ENCODE measurements at places on chromosomes 2 and 18. TPM values are rescaled to one million over a fixed set of nuclear protein-coding genes. Genes with fewer than 3 reads are reported as not detected.

Gene TEKT4
- polyA plus RNA-seq = 0.11 TPM

Gene TLX2
- 0.06 TPM for polyA plus RNA-seq

Gene DTNA
- 25.2 TPM for polyA plus RNA-seq

Gene CXCR1
- polyA plus RNA-seq = not detected

Gene IL37
- not detected for polyA plus RNA-seq

Gene C2orf78
- not detected for polyA plus RNA-seq

Gene GALR1
- 0.06 TPM for polyA plus RNA-seq

Gene LONRF2
- polyA plus RNA-seq = 2.8 TPM

- DNase-seq = no peak
Observed at GRCh38 chr2:236568068-236568921, 1.3 kb upstream of the ACKR3 start.

DNA sequence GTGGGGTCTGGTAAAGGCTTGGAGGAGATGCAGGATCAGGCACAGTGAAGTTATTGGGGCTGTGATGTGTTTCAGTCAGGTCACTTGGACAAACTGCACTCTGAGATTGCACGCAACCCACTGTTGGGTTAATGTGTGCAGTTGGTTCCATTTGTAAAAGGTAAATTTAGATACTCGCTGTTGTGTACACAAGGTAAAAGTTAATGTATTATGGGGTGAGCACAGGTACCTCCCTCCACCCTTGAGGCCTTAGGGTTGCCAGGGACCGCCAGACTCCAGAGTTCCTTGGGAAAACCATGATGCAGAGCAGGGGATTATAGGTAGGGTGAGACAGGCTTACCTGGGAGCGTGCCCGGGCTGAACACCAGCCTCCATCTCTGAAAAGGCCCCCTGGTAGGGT is 20.1 kb downstream of the IMPA2 start:
- no peak for DNase-seq

DNA sequence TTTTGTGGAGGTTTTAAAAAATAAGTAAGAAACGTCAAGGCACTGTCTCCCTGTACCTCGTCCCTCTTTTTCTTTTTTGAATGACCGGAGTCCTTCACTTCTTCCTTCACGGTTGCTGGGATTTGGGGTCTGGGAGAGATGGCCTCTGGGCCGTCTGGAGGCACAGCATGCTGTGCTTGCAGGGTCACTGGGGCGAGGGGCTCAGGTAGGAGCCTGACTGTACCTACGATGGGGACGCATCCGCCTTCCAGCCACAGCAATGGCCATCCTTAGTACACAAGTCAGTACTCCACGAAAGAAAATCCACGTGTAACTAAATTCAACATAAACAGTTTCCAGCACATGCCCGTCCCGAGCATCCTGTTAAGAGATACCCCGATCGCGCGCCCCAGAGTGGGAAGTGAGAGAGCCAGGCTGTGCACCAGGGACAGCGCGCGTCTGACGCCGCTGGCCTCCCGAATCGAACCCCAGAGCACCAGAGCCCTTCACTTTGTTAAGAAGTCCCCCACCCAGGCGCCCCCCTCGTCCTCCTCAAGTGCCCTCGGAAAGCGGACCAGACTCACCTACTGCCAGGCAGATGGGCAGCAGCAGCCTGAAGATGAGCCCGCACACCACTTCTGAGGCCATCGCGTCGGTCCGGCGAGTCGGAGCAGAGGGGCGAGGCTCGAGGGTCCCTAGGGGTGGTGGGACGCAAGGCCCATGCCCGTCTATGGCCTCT is 1.2 kb downstream of the PIEZO2 start:
- no peak for DNase-seq

- DNase-seq = no peak
Observed at GRCh38 chr2:40096360-40096759, 317.3 kb upstream of the THUMPD2 start.

DNA sequence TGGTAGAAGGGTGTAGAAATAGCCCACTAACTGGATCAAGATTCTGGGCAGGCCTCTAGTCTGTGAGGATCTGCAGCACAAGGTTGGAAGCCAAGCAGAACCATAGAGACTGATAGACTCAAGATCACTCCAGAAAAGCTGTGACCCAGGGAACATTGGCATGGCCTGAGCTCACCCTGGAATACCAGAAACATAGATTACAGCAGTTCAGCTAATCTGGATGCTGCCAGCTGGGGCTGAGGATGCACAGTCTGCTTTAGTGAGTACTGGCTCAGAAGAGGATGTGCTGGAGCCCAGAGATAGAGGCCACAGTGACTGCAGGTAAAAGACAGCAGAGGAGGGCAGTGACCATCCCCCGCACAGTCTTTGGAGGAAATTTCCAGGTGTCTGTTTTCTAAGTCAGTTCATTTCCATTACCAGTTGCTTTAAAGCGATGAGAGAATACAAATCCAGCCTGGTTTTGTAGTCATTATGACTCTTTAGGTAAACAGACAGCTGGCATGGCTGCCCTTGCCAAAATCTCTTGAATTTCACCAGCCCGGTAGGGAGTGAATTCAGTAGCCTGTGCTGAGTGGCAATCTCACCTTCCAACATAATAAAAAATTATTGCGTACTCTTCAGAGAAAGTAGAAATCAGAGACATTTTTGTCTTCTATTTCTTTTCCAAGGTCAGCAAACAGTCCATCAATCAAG is 119.2 kb downstream of the ANTXR1 start:
- DNase-seq = no peak

- DNase-seq = no peak
Observed at GRCh38 chr2:10530607-10531239, 82.6 kb upstream of the ODC1 start.

GRCh38 chr2:173424886-173425285 is 70.2 kb downstream of the CDCA7 start:
- no peak for DNase-seq

DNA sequence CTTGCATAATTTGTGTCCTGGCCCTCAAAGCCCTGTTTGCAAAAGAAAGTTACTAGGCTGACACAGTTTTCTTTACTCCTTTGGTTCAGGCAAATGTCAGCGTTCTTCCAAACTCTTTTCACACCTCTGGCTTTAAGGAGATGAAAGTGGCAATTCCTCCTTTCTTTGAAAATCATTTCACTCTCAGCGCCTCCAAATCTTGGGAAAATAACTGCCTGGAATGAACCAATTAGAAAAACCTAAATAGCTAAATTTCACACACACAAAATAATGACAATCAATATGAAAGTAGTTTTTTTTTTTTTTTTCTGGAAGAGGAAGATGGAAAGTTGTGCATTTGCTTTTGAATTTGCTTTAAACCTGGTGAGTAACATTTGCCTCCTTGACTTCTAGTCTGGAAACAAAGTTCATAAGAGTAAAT is 1.7 kb downstream of the MEIS1 start:
- no peak for DNase-seq

DNA sequence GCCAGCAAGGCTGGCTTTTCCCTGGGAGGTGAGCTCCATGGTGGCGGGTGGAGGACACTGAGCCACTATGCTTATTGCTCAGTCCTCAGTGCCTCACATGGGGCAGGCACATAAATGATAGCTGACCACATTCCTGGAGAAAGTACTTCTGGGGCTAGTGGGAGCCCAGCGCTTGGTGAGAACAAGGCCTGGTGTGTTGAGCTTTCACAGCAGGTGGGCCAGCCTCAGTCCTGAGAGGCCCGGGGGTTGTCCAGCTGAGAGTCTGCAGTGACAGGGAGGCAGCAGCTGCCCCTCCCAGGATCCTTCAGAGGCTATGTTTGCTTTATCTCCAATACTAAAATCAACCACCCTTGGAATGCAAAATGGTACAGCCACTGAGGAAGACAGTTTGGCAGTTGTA is 217.7 kb downstream of the ZBTB7C start:
- no peak for DNase-seq

DNA sequence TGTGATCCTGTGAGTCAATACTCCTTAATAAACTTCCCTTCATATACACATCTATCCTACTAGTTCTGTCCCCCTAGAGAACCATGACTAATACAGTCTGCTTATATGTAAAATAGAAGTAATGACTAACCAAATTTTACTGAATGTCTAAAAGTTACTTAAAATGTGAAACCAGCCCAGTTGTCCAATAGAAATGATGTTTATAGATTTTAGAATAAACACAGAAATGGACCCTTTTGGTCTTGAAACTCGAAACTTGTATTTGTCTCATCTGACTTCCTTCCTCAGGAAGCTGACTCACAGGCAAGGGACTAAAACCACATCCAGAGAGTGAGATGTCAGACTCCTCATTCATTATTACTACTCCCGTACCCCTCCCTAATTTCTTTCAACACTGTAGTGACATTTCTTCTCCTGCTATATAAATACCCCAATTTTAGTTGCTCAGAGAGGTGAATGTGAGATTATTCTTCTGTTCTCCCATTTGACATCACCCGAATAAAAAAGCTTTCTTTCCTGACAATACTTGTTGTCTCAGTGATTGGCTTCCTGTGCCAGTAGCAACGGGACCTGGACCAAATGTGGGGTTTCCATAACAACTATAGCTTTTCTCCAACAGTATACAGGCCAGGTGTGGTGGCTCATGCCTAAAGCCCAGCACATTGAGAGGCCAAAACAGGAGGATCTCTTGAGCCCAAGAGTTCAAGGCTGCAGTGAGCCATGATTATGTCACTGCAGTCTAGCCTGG is 486.0 kb downstream of the ERBB4 start:
- DNase-seq = no peak

- DNase-seq = no peak
Observed at GRCh38 chr2:165895974-165896373, 57.6 kb downstream of the TTC21B start.

DNA sequence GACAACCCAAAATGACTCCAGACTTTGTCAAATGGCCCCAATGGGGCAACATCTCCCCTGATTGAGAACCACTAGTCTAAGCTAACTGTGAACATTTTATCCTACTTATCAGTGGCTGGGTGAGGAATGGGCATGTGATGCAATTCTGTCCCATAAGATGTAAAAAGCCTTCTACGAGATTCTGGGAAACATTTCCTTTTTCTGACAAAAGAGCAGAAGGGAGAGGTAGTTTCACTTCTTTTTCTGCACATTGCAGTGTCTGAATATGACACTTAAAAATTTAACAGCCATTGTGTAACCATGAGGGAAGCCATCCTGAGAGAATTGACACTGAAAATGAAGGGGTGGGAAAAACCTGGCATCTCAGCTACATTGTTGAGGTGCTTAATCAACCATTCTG is 17.3 kb upstream of the MARCHF4 start:
- DNase-seq = no peak

GRCh38 chr2:63862806-63863205 is 21.1 kb downstream of the UGP2 start:
- DNase-seq = no peak

DNA sequence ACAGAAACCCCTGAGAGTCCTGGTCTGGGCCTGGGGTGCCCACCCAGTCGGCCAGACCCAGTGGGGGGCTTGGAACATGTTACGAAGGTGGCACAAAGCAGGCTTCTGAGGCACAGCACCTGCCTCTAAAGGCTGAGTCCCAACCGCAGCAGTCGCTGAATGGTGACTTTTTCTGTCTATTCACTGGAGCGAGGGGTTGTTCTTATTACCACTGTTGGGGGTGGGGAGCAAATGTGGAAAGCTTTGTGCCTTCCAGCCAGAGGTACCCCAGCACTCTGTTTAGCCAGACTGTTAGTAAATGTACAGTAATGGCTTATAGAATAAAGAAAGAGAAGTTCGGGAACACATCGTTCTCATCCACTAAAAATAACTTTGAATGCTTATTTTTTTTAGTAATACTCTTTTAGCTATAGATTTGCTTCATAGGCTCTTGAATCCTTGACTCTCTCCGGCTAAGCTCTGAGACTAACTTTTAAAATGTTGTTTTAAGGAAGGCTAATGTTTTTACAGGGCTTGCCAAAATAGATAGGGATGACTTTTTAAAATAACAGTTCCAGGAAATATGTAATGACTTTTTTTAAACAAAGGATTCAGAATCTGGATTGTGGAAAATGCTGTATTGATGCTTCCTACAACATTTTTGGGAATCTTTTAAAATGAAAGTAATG is 23.4 kb upstream of the PTPN2 start:
- no peak for DNase-seq

DNA sequence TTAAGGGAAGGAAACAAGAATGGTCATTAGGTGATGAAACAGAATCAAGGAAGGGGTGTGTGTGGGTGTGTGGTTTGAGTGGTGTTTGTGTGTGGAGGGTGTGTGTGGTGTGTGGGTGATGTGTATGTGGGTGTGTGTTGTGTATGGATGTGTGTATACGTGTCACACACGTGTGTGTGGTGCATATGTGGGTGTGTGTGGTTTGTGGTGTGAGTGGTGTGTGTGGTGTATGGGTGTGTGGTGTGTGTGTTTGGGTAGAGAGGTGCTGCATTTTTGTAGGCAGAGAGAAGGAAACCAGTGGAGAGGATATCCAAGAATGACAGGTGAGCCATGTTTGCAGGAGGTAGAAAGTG is 1.1 kb upstream of the CEP192 start:
- no peak for DNase-seq

DNA sequence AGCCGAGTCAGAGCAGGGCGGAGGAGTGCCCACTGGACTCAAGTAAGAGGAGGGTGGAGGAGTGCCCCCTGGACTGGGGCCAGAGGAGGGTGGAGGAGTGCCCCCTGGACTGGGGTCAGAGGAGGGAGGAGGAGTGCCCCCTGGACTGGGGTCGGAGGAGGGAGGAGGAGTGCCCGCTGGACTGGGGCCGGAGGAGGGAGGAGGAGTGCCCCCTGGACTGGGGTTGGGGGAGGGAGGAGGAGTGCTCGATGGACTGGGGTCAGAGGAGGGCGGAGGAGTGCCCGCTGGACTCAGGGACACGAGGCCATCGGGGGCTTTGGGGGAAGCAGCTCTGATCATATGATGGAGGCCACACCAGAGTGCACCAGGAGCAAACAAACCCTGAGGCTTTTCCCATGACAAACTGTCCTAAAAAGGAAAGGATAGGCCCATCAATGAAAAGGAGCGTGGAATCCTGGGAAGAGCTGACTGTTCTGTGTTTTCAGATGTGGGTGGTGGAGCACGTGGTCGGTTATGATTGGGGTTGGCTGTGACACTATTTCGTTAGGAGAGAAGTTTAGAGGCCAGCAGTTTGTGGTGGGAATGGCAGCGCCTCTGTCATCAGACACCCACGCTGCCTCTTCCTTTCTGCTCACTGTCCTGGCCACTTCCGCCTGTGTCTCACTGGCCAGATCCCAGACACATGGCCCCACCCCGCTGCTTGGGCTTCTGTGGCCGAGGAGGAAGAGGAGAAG is 24.5 kb upstream of the HPCAL1 start:
- DNase-seq = peak; percentile 23

DNA sequence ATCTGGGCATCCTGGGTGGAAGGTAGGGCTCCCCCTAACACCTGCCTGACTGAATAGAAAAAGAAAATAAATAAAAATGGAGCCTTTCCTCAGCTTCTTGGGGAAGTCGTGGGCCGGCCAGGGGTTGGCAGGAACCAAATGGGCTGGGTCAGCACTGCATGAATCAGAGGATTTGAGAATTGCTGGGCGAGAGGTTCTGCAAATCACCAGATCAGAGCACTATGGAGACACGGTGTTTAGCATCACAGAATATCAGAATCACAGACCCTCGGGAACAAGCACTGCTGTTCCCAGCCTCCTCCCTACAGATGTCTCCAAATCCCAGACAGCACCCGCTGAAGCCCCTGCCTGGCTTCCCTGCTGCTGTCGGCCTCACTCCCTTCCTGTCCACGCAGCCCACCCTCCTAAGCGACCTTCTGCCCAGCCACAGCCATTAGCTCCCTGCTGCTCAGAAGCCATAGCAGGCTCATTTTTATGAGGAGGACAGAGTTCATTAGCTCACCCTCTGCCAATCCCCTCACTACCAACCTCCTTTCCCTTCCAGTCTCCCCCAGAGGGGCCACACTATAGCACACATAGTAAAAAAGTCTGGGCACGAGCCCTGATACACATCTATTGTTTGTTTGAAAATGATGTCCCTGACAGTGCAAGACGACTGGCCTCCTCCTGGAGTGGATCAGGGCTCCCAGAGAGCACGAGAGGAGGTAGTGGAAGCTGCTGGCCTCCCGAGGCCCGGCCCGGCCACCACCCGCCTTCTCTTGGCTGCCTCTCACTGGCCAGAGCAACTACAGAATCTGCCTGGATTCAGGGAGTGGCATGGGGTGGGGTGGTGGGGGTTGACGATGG is 64.6 kb upstream of the TAF1B start:
- no peak for DNase-seq
